Spinal cord (tissue), 10 donors: ENCODE measurements at places on chromosomes 2 and 18. TPM values are rescaled to one million over a fixed set of nuclear protein-coding genes. Genes with fewer than 3 reads are reported as not detected.

The DQX1 gene
- 0.32 TPM for polyA plus RNA-seq

The CCNYL1 gene
- 20.1 TPM for polyA plus RNA-seq

The ERICH2 gene
- polyA plus RNA-seq = 3.0 TPM

The BOLL gene
- not detected for polyA plus RNA-seq

The ANKRD23 gene
- polyA plus RNA-seq = 10.0 TPM

The CD8A gene
- 3.9 TPM for polyA plus RNA-seq

The TNS1 gene
- 61.9 TPM for polyA plus RNA-seq

The DNAJC5G gene
- 0.48 TPM for polyA plus RNA-seq

The ALPG gene
- 0.09 TPM for polyA plus RNA-seq

The CENPA gene
- polyA plus RNA-seq = 5.2 TPM

The ATP9B gene
- 19.5 TPM for polyA plus RNA-seq

The LRRC30 gene
- not detected for polyA plus RNA-seq

The VRK2 gene
- polyA plus RNA-seq = 7.5 TPM

The ARHGAP25 gene
- 4.3 TPM for polyA plus RNA-seq

The NEU2 gene
- polyA plus RNA-seq = not detected
